Activated effector memory CD4-positive, alpha-beta T cell treated with Interleukin-2 at 50 U/mL for 16 hours (primary cell): ENCODE measurements at places on chromosomes 12 and 14.

- no peak for DNase-seq
Measured at GRCh38 chr12:120598674-120599463, 17.7 kb upstream of the POP5 start.

- no peak for DNase-seq
Measured at GRCh38 chr12:107287436-107288413, 194.4 kb upstream of the CRY1 start.

- no peak for DNase-seq
Measured at GRCh38 chr12:31845613-31846322, 113.4 kb upstream of the RESF1 start.

DNA sequence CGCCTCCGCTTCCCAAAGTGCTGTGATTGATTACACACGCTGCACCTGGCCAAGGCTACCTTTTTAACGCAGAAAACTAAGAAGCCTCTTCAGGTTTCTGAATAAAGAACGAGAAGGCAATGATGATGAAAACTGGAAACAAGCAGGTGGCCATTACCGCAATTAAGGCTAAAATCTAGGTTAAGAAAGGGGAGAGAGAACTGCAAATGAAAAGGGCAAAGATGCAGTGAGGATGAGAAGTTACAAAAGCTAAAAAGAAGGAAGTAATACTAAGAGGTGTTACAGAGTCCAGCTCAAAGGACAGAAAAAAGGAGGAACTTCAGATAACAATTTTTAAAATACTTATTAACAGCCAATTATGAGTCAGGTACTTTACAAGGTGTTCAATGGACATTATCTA, 79.7 kb downstream of the DUSP16 start:
- DNase-seq, result no peak

- no peak for DNase-seq
Measured at GRCh38 chr14:47103771-47104170, 452.2 kb upstream of the RPL10L start.
